SK-MEL-5 (cell line): ENCODE measurements at places on chromosomes 2 and 18. TPM values are rescaled to one million over a fixed set of nuclear protein-coding genes. Genes with fewer than 3 reads are reported as not detected.

- no peak for DNase-seq
These were observed 262.8 kb downstream of the ICOS start for GRCh38 chr2:204199357-204199756.

The KCNIP3 gene
- 18.1 and 21.0 TPM in 2 replicates for total RNA-seq

- DNase-seq, result no peak
These were observed 31.2 kb upstream of the NPC1 start for GRCh38 chr18:23617412-23618014.

The MYO5B gene
- total RNA-seq, result 0.48 and 0.66 TPM in 2 replicates

The FSHR gene
- total RNA-seq, result not detected in 2 replicates

- no peak for DNase-seq
These were observed 3.4 kb downstream of the PLB1 start for GRCh38 chr2:28499282-28499681.

The KIF1A gene
- 0.50 TPM in 1 of 2 replicates, not detected in the other for total RNA-seq

GRCh38 chr2:230650585-230651137 is 62.0 kb upstream of the CAB39 start:
- peak; percentile 72 for DNase-seq

GRCh38 chr18:21663578-21663977 is 41.0 kb downstream of the ABHD3 start:
- DNase-seq, result no peak

The TRABD2A gene
- total RNA-seq, result 0.98 and 2.9 TPM in 2 replicates

The UXS1 gene
- 21.6 and 25.8 TPM in 2 replicates for total RNA-seq

- DNase-seq, result no peak
These were observed 23.7 kb downstream of the FARP2 start for GRCh38 chr2:241379481-241380480.

- DNase-seq, result no peak
These were observed 67.2 kb upstream of the NABP1 start for GRCh38 chr2:191610756-191611155.

DNA sequence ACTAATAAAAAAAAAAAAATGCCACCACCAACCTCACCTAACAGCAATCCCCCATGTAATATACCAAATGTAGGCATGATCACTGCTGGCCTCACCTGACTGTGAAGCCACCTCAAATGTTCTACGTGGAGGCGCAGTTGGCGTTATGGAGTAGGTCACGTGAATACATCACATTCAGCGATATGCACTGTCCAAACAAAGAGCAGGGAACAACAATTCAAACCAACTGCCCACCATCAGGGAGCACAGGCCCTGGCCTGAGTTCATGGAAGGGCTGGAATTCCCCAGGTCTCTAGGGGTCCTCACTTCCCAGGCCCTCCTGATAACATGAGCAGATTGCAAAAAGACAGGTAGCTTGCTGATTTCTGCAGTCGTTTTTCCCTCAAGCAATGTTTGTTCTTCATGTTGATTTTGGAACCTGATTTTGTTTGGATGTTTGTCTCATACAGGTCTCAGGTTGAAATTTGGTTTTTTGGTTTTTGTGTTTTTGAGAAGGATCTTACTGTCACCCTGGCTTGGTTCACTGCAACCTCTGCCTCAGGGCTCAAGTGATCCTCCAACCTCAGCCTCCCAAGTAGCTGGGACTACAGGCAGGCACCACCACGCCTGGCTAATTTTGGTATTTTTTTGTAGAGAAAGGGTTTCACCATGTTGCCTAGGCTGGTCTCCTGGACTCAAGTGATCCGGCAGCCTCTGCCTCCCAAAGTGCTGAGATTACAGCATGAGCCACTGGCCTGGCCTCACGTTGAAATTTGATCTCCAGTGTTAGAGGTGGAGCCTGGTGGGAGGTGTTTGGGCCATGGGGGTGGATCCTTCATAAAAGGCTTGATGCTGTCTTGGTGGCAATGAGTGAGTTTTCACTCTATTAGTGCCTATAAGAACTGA is 15.5 kb downstream of the TBC1D8 start:
- no peak for DNase-seq

DNA sequence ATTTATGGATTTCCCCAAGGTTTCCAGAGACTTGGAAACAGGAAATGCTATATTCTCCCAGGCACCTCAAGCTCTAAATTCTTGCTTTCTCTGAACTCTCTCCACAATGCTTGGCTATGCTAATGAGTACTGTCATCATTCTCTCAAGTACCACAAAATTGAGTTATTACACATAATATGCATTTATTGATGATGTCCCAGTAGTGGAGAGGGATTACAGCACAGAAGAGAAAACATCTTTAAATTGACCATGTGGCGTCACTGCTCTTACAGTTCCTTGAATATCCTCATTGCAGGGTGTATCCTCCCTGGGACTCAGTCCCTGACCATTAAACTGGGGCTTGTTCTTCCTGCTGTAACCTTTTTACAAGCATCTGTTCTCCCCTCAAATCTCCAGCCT is 681.1 kb upstream of the FANCL start:
- DNase-seq, result no peak

DNA sequence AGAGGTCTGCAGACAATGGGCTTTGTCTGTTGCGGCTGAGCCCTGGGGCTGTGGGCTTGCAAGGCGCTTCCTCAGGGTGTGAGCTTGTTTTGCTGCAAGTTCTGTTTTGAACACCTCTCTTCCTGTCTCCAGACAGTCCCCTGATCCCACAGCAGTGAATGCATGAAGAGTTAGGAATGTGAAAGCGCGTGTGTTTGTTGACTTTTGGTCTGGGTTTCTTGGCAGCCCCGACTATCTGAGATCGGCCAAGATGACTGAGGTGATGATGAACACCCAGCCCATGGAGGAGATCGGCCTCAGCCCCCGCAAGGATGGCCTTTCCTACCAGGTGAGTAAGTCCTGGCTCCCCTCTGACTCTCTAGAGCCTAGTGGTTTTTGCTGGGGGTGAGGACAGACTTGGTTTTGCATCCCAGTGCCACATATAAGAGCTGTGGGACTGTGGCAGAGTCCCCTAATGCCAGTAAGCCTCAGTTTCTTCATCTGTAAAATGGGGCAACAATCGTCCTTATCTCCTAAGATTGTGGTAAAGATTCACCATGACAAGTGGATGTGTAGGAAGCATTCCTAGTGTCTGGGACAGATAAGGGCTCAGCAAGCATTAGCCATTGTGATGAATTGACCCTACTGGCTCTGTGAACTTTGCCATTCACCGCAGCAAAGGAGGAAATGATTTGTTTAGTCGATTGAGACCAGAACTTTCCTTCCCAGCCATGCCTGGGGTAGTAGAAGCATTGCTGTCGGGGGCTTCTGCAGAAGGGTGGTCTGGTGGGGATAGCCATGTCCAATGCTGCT is 3.0 kb downstream of the LBH start:
- peak; percentile 76 for DNase-seq

DNA sequence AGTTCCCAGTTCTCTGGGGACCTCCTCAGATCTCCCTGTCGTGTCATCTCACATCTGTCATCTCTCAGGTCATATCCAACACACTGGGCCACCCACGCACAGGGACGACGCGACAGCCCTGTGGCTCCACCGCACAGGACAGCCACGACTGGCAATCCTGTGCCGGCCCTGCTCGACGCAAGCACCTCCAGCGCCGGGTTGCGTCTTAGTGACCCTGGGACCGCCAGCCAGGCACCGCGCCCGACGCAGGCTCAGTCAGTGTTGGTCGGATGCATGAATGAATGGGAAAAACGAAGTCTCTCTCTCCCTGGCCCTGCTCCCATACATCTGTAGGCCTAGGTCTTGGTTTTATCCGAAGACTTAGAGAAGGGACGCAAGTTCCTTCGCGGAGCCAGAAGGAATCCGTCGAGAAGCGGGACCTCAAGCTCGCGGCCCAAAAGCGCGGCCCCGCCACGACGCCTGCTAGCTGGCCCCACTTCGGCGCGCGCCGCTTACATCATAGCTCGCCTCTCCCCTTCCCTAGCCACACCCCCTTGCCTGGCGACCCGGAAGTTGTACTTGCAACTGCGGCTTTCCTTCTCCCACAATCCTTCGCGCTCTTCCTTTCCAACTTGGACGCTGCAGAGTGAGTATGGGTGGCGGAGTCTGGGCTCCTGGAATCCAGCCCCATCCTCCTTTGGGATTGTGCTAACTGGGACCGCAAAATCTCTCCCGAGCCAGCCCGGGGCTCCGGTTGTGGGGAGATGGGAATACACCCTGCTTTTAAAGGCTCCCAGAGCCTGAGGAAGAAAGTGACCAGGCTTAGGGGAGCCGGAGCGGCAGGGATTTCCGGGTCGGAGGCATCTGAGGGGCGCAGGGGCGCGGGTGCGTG is at the start of gene RPL31:
RPL31 (plus strand) TSS at position 599 of the 871 bp plus-strand sequence. CDS start 413 bp downstream, outside the sequence.
- DNase-seq, result peak; percentile 96

The PDCD1 gene
- not detected in 2 replicates for total RNA-seq

DNA sequence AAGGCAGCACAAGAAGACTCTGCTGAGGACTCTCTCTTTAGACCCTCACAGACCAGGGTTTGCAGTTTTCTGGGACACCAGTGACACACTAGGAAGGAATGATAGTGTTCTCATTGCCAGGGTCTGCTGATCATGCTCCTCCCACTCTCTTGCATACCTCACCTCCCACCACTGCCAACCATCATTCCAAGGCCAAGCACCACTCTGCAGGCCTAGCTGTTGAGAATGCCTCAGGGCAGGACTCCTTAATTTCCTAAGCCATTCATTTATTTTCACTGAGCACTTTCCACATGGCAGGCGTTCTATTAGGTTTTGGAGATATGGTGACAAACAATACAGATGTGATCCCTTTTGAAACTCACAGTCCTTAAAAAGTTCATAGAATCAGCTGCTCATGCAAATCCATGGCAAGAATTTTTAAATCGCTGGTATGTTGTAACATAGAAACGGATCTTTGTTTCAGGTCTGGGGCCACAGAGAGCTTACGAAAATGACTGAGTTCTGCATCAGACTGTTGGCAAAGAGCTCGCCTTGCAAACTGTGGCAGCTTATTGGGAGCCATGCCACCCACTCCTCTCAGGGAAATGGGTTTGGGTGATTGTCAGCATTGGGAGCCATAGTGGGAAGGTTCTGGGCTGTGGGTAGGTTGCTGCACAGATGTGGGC is 78.5 kb downstream of the XDH start:
- DNase-seq, result no peak
